Activated CD8-positive, alpha-beta T cell treated with anti-CD3 and anti-CD28 coated beads for 36 hours (primary cell): ENCODE measurements at places on chromosomes 4 and X.

GRCh38 chr4:67871867-67872266 is 11.9 kb downstream of the TMPRSS11D start:
- H3K4me3 ChIP-seq, result no peak overlapping the region
- no peaks in the 10 kb centered on the region for H3K4me1 ChIP-seq
- no peaks in the 10 kb centered on the region for H3K36me3 ChIP-seq
- no peak for DNase-seq
- H3K27ac ChIP-seq, result no peak overlapping the region

DNA sequence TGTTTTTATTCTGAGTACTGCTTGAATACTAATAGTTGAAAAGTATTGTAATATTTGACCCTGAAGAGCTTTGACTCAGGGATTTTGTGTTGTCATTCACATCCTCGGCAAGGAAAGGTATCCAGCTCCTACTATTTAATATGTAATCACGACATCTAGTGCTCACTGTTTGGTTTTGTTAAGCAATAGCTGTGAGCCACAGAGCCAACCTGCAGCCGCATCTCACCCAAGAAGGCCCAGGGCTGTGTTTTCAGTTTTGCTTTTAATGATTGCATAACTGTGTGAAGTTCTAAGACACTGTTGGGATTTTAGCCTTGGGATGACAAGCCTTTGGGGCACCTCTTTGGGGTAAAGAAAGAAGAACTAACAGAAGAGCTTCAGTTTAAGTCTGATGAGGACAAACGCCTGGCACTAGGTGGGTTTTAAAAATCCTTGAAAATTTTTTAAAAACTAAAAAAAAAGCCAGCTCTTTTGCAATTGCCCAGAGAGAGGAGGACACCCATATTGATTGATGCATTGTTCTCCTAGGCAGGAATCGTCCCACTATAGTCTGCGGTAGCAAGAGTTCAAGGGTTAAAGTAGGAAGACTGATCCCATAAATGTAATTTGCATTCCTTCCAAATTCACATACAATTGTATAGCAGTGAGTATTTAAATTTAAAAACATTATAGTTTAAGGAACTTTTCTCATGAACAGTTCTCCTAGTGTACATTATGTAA is 157.8 kb downstream of the RELL1 start:
- no peaks in the 10 kb centered on the region for H3K27me3 ChIP-seq
- no peaks in the 10 kb centered on the region for H3K4me1 ChIP-seq
- no peaks in the 10 kb centered on the region for H3K36me3 ChIP-seq
- no peak for DNase-seq

GRCh38 chrX:131734621-131735020 is 190.7 kb downstream of the OR13H1 start:
- H3K4me3 ChIP-seq, result no peak overlapping the region
- no peak for DNase-seq
- H3K36me3 ChIP-seq, result peaks cover 2% of the 10 kb centered on the region

- H3K4me3 ChIP-seq, result no peak overlapping the region
- no peaks in the 10 kb centered on the region for H3K36me3 ChIP-seq
- H3K27me3 ChIP-seq, result peaks cover 12% of the 10 kb centered on the region
- peaks cover 2% of the 10 kb centered on the region for H3K4me1 ChIP-seq
- no peak for DNase-seq
These were observed 1.0 kb downstream of the CHRDL1 start for GRCh38 chrX:110794601-110795000.

GRCh38 chrX:134460862-134461220 is 876 bp downstream of the HPRT1 start:
- no peaks in the 10 kb centered on the region for H3K27me3 ChIP-seq
- no peak for DNase-seq
- H3K4me1 ChIP-seq, result peaks cover 18% of the 10 kb centered on the region
- H3K4me3 ChIP-seq, result peak overlapping the region; percentile 88
- peaks cover 8% of the 10 kb centered on the region for H3K36me3 ChIP-seq

- peaks cover 60% of the 10 kb centered on the region for H3K4me1 ChIP-seq
- H3K36me3 ChIP-seq, result no peaks in the 10 kb centered on the region
- peak overlapping the region; percentile 85 for H3K27ac ChIP-seq
- H3K4me3 ChIP-seq, result no peak overlapping the region
These were observed 54.4 kb downstream of the VGLL1 start for GRCh38 chrX:136586386-136586785.

DNA sequence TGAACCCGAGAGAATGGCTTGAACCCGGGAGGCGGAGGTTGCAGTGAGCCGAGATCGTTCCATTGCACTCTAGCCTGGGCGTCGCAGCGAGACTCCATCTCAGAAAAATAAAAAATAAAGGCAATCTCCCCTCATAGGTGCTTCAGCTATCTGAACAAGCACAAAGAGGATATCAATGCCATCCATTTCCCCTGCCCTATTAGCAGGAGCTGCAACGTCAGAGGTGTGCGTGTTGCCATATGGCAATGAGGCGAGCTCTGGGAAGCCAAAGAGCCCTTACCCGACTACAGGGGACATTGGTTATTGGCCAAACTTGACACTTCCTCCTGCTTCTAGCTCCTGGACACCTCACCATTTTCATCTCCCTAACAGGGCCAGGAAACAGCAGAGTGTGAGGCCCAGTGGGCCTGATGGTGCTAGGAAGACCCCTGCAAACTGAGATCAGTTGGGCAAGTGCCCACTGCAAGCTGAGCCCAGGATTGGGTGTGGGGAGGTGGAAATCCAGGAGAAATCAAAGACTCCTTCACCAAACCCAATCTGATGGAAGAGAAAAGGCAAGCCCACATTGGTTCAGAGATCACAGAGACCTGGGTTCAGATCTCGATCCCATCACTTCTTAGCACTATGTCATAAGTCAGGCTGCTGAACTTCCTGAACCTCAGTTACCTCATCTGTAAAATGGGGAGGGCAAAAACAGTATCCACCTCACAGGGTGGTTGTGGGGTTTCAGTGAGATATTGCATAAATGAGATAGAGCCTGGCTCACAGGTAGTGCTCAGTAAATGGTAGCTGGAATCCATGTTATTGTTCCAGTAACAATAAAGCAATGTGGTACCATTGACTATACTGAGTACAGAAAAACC is 21.2 kb downstream of the SLC25A5 start:
- no peak for DNase-seq
- H3K27ac ChIP-seq, result no peak overlapping the region
- H3K36me3 ChIP-seq, result no peaks in the 10 kb centered on the region
- no peaks in the 10 kb centered on the region for H3K4me1 ChIP-seq
- no peak overlapping the region for H3K4me3 ChIP-seq
- no peaks in the 10 kb centered on the region for H3K27me3 ChIP-seq
